Stimulated activated CD4-positive, alpha-beta T cell treated with anti-CD3 and anti-CD28 coated beads, Interleukin-1b, Interleukin-23, amount 100 ng/mL, for 24 hours (primary cell): ENCODE measurements at places on chromosomes 4 and X.

DNA sequence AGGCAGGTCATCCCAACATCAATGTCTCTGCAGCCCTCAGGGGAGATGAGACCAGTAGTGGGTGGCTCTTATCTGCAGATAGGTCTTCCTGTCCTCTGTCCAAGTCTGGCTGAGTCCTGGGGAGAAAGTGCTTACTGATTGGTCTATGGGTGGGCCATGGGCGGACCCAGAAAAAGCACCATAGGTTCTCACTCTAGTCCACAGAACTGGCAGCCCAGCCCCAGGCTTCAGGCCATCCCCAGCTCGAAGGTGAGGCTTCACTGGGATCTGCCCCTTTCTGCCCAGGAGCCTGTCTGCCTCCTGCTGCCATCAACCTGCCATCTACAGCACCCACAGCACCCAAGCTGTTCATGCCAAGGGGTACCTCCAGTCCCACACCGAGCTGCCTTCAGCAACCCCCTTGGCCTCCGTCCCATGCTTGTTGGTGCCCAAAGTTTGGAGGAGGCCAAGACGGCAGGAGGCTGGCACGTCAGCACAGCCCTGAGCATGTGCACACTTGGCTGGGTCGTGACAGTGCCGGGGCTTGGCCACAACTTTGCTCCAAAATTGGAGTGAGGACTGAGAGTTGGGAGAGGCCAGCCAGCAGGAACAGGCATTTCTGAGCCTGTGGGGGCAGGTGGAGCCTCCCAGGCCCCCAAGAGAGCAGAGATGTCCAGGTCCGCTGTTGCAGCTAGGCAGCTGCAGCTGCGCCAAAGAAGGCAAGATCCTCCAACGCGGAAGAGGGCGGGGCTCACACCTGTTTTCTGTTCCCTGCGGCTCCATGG is 99.6 kb downstream of the IQCM start:
- no peak for DNase-seq

DNA sequence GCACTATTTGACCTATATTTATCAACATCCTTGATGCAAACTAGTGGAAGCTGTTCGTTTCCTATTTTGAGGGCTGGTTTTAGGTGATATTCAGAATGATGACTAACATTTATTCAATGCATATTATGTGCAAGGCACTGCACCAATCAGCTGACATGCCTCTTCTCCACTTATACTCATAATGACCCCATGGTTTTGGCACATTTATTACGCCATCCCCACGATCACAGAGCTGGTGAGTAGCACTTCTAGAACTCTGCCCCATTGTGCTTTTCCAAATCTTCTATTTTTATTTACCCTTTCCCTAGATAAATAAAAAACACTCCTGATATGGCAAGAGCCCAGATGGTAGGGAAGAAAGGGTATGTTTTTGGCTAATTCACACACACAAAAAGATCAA is 13.1 kb downstream of the SCML1 start:
- no peak for DNase-seq

DNA sequence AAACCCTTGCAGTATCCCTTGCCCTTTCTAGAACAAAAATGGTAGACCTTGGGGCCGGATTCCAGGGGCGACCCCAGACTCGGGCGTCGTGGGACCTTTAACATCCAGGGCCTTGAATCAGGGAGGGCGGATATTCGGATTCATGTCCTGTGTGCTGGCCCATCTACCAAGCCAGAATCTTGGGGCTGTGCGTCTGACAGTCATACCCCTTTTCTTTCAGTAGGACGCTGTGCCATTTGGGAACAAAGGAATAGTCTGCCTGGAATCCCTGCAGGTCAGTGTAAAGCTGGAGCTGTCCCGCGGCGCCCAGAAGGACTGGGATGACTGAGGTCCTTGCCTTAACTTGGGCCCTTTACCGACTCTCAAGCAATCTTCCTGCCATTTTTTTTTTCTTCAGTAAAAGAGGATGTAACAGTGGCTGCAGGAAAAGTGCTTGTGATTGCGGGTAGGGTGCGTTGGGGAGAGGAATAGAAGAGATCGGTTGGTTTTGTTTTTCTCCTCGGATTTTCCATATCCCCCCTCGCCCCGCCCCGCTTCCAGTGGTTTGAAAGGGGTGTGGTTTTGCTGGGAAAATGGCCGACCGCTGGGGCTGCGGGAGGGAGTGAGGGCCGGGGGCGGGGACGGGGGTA is 518 bp downstream of the ARMCX1 start:
- DNase-seq, result no peak

GRCh38 chr4:58275856-58276255 is 1165.7 kb upstream of the IGFBP7 start:
- no peak for DNase-seq

- peak; percentile 75 for DNase-seq
Measured at GRCh38 chr4:1579901-1580691, 104.0 kb downstream of the FAM53A start.

GRCh38 chr4:54320826-54321685 is 92.0 kb downstream of the PDGFRA start:
- DNase-seq, result no peak

DNA sequence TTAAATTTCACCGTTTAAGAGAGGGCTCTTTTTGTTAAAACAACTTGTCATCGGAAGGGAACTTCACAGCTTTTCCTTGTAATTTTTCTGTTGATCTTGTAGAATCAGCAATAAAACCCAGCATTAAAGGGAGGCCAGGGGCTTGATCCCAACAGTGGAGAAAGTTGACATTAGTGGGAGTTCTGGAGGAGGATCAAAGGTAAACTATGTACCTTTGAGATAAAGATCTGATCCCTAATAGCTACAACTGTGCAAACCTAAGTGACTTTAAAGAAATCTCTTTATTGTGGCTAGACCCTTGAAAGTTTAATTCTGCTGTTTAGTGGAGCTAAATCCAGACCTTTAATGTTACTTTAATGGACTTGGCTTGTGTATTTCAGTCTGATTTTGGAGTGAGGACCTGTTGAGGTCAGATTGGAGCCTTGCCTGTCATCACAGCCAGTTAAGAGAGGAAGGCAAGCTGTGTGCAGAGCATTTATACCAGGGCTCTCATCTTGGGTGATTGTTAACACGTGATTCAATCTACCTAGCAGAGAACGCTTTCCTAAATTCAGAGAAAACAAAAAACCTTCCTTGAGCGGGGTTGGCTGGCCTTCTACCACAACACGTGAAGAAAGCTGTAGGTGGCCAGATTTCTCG is 1.7 kb downstream of the DOCK11 start:
- no peak for DNase-seq

DNA sequence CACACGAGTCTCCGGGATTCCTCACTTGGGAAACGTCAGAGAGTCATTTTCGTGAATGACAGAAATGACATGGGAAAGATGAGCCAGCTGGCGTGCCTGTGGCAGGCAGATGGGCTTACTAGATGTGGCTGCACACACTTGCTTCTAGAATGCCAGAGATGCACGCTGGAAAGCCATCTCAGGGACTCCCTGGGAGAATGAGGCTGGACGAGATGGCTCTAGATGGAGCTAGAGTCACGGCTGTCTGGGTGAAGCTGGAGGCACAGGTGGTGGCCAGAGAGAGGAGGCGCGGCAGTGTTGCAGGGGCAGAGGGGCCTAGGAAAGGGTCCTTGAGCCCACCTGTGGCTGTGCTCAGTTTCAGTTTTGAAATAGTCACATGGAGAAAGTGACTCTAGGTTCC is 26.0 kb downstream of the TKTL1 start:
- no peak for DNase-seq

DNA sequence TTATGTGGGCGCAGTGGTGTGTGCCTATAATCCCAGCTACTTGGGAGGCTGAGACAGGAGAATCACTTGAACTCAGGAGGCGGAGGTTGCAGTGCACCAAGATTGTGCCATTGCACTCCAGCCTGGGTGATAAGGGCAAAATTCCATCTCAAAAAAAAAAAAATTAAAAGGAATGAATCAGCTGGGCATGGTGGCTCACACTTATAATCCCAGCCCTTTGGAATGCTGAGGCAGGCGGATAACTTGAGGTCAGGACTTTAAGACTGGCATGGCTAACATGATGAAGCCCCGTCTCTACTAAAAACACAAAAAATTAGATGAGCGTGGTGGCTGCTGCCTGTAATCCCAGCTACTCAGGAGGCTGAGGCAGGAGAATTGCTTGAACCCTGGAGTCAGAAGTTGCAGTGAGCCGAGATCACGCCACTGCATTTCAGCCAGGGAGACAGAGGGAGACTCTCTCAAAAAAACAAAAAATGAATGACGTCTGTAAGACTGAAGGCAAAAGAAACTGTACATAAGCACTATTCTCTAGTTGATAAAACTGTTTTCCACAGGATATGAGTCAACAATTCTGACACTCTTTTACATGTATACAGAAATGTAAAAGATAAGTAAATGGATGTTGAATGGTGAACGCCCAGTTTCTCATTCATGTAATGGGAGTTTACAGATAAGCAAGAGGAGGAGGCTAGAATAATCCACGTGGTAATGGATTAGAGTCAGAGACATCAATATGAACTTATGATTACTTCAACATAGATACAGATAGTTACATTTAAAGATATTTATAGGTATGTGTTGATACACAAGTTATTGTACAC is 22.2 kb downstream of the CENPC start:
- no peak for DNase-seq

- no peak for DNase-seq
Measured at GRCh38 chrX:103170216-103170615, 44.7 kb upstream of the BEX4 start.

DNA sequence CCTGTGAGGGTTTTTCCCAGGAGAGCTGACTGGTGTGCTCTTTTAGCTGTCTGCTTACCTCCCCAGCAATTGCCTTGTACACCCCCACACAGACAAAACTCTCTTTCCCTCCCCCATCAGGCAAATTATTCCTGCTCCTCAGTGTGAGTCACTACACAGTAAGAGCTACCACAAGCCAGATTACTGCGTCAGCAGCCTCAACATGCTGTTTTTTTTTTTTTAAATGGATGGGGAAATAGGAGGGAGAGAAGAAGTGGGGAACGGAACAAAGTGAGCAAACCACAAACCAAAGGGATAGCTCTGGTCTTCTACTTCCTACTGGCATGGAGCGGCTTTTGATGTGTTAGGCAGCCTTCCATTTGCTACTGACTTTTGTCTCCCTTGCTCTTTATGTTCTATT is 107.5 kb upstream of the ACSL4 start:
- DNase-seq, result no peak

GRCh38 chr4:24748023-24748422 is 47.4 kb upstream of the SOD3 start:
- DNase-seq, result no peak

DNA sequence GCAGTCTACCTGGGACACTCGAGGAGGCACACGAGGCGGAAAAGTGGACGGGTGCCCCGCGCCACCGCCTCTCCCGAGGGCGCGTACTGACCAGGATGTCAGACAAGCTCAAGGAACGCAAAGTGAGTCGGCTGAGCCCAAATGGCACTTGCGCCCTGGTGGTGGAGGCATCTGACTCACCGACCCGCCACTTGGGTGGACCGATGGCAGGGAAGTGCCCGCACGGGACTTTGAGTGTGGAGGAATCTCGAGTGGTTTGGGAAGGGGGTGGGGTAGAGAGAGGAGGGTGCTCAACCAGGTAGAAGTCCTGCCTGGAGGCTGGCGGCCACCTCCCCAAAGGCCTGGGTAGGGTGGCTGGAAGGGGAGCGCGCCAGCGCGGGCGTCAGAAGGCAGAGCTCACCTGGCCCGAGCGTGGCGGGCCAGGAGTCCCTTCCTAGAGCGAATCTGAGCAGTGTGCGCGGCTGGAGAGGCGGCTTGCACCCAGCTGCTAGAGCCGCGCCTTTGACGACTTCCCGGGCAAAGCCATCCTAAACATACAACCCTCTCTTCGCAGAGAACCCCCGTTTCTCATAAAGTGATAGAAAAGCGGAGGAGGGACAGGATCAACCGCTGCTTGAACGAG is 655 bp downstream of the HELT start:
- DNase-seq, result no peak

- DNase-seq, result no peak
Measured at GRCh38 chrX:10519761-10520160, 100.6 kb downstream of the MID1 start.

DNA sequence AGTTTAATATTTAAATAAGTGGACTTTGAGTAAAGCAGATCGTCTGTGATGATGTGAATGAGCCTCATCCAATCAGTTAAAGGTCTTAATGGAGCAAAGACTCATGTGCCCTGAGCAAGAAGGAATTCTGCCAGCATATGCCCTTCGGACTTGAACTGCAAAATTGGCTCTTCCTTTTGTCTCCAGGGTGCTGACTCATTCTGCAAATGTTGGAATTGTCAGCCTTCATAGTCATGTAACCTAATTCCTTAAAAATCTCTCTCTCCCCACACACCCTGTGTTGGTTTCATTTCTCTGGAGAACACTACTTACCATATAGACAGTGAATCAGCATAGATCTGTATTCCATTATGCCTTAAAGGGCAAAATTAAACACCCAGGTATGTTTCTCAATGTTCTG is 609.8 kb upstream of the GALNTL6 start:
- DNase-seq, result no peak

DNA sequence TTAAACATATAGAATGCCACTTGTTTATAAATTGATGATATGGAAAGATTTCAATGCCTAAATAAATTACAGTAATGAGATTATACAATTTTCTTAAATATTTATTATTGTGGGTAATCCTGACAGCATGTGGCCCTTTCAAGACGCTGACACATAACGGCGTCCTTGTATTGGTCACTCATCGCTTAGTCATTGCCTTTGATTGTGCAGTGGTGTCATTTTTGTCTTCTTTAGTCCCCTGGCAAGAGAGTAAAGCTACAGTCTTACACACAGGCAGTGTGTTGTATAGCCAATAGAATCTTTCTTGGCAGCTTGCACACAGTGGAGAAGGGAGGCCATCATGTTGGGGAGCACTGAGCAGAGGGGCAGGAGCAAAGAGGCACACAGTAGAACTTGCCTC is 361.8 kb upstream of the GALNT7 start:
- no peak for DNase-seq

DNA sequence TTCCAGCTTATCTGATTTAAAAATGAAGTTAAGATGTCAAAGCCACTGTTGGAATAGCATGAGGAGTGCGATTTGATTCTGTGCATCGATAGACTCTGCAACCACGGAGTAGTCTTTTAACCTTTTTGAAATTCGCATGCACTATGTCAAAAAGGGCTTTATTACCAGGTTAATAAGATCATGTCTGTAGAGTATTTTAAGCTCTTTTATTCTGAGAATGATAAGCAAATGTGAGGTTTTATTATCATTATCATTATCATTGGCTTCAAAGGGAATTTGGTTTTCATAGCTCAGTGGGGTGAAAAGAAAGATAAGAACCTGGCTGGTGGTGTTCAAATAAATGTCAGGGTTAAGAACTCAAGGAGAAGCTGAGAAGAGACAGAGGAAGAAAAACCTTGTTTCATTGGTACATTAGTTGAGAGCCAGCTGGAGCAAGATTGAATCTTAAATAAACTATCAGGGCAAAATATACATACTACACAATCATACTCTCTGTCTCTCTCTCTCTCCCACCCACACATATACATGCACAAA is 102.6 kb downstream of the MMRN1 start:
- DNase-seq, result no peak

- DNase-seq, result no peak
Measured at GRCh38 chr4:83217721-83218522, 66.7 kb downstream of the COQ2 start.

GRCh38 chr4:62429297-62429696 is 1229.2 kb downstream of the ADGRL3 start:
- DNase-seq, result no peak
